ENCODE measurements at places on chromosomes 5 and 9.

GRCh38 chr9:96464426-96464825 is 14.5 kb downstream of the HABP4 start:
- no peak for DNase-seq

DNA sequence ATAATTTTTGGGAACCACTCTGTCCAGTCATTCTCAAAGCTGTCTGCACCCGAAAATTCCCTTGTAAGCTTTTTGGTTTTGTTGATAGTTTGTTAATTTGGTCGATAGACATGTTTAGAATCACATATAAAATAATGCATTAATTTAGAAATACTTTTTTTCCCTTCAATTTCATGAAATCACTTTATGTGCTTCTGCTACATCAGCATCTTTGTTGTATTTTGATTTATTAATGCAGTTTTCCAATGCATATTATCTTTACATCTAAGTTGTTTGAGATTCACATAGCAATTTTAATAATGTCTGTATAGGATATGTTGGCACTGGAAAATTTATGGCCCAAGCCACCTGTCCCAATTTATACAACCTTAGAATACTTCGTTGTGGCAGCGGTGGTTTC is 60.6 kb upstream of the SV2C start:
- no peak for DNase-seq

- DNase-seq, result no peak
These were observed 273.2 kb downstream of the FAM170A start for GRCh38 chr5:119902593-119902992.

GRCh38 chr9:8268216-8268878 is 468.8 kb upstream of the DMAC1 start:
- no peak for DNase-seq

DNA sequence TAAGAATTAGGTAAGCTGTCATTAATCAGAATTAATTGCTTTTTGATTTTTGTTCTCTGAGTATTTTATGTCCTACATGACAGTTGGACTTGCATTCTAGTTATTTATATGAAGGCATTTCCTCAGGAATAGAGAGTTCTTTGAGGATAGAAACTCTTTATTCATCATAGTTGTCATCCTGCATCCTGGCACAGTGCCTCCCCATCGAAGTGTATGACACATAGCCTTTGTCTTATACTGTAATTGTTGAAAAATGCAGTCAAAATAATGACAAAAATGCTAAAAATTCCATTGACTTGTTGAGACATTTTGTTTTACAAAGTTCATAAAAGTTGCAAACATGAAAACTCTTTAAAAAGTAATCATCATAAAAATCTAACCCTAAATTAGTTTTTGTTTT is 36.5 kb downstream of the CFAP95 start:
- no peak for DNase-seq

DNA sequence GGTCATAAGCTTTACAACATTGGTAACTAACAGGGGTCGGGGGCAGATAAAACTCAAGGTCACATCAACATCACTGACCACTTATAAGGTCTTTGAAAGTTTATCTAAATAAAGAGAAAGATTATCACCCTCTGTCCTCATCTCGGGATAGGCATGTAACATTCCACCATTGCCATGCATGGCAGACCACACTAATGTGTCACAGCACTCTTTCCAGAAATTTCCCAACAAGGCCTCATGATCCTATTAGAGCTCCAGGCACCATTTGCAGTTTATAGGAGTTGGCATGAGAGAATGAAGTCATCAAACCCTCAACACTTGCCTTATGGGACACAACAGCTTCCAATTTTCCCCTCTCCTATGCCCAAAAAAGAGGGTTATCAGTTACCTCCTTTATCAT is 31.9 kb upstream of the ZNF622 start:
- DNase-seq, result no peak

DNA sequence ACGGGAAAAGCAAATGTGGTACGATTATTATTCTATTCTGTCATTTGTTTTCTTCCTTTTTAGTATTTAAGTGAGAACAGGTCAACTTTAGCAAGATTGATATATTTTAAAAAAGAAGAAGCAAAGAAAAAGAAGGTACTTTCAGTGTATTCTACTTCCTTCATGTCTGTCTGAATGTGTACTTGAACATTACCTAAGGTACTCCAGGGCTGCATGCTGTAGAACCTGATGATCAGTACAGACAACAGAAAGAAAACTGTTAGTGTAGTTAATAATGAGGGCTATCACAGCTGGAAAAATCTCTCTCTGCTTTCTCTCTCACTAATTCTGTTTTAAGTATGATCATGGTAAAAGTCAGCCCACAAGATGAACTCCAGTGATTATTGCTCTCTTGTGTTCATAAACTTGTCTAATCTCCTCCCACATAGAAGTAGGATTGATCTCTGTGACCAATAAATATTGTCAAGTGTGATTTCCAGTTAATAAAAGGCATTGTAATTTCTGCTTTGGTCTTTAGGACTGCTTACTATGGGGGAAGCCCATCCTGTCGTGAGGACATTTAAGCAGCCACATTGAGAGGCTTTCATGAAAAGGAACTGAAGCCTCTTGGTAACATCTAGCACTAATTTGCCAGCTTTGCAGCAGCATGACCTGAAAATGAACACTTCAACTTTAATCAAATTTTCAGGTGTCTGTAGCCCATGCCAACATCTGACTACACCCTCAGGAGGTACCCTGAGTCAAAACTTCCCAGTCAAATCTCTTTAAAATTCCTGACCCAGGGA is 864.0 kb upstream of the ACO1 start:
- DNase-seq, result no peak

- DNase-seq, result no peak
These were observed 120.4 kb upstream of the CDH9 start for GRCh38 chr5:27158775-27159174.

DNA sequence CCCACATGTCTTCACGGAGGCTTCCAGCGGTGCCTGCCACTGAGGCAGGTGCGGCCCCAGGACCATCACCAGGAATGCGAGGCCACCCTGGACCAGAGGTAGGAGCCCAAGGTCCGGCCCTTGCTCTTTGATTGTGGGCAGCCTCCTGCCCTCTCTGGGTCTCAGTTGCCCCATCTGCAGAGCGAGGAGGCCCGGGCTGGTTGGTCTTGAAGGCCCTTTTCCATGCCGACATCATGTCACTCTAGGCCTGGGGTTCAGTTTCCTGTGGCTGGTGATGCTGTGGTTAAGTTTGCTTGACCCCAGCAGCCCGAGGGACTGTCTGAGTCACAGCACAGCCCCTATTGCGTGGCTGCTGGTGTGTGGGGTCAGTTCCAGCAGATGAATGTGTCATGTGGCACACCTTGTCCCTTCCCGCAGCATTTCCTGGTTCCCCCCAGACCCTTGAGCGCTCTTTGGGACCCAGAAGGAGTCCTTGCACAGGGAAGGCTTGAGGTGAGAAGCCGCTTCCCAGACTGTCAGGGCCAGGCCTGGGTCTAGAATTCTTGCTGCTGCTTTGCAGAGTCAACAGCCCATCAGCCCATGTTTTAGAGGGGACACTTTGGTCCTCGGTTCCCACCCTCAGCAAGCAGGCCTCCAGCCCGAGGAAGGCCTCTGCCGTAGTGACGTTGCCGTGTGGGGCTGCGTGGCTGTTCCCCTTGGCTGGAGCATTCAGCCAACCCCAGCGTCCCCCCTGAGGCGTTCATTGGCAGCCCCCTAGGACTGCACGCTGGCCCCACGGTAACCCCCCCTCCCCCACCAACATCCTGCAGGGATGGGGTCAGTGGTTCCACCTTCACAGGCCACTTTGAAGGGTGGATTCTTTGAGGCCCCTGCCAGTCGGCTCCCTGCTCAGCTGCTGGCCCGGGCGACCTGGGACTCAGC is 31.0 kb upstream of the HMCN2 start:
- no peak for DNase-seq

DNA sequence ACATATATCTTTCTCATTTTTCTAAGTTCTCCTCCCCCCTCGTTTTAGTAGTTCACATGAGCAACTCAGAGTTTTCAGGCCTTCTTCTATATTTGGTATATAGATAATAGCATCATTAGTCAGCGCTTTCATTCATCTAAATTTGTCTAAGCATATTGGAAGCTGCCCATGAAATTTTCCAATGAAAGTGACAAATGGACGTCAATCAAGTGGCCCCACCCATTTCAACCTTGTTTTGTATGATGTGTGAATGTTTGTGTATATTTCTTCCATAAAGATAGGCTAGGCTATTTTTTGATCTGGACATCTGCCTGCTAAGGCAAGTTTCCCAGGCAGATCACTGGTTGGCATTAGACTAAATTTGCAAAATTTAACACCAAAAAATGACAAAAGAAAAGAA is 104.0 kb upstream of the SSBP2 start:
- no peak for DNase-seq

- DNase-seq, result no peak
These were observed 159.8 kb downstream of the SLF1 start for GRCh38 chr5:94778299-94778698.

- DNase-seq, result no peak
These were observed 314.1 kb upstream of the PANK3 start for GRCh38 chr5:168893283-168893682.

- no peak for DNase-seq
These were observed 98.8 kb upstream of the ADRA1B start for GRCh38 chr5:159817262-159818029.

GRCh38 chr5:179734536-179735164 is 2.0 kb downstream of the MAML1 start:
- DNase-seq, result no peak

GRCh38 chr9:123911024-123911423 is 18.9 kb downstream of the DENND1A start:
- no peak for DNase-seq

DNA sequence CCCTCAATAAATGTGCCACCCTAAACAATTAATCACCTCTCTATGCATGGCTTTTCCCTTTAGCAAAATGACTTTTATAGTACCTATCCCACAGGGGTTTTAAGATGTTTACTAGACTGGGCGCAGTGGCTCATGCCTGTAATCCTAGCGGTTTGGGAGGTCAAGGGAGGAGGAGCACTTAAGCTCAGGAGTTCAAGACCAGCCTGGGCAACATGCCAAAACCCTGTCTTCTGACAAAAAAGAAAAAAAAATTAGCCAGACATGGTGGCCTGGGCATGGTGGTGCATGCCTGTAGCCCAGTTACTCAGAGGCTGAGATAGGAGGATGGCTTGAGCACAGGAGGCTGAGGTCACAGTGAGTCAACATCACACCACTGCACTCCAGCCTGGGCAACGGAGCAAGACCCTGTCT is 13.5 kb downstream of the SH3TC2 start:
- DNase-seq, result no peak

- DNase-seq, result no peak
These were observed 140.3 kb downstream of the RASEF start for GRCh38 chr9:82922686-82923085.

GRCh38 chr9:107681988-107682387 is 192.4 kb upstream of the KLF4 start:
- no peak for DNase-seq

GRCh38 chr9:87336407-87336806 is 161.3 kb upstream of the DAPK1 start:
- no peak for DNase-seq

DNA sequence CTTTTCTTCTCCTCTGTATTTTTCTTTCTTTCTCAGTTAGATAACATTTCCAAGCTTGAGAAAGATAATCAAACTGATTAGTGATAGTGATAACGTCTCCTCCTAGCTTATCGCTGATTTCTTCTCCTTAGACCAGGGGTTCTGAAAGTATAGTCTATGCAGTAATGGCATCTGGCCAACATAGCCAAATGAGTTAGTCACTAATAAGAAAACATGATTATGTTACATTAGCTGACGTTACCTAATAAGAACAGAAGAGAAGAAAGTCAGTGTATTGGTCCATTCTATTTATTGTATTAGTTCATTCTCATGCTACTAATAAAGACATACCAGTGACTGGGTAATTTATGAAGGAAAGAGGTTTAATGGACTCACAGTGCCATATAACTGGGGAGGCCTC is 111.2 kb downstream of the STRBP start:
- DNase-seq, result no peak

- no peak for DNase-seq
These were observed 15.1 kb downstream of the DROSHA start for GRCh38 chr5:31516802-31517201.

DNA sequence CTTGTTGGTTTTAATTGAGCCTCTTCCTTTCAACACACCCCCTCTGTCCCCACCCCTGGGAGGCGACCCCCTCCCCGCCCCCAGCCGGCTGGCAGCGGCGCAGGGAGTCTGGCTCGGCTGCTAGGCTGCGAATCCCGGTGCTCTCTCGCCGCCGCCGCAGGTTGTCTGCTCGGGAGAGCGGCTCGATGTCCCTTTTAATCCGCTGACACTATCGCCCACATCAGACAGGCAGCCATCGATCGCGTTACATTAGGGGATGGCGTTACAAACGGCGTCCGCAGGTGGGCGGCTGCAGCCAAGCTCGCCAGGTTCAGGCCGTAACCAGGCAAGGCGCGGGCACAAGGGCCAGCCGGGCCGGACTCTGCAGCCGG is 1.3 kb downstream of the NR2F1-AS1 start:
- no peak for DNase-seq

- no peak for DNase-seq
These were observed 55.6 kb downstream of the RXRA start for GRCh38 chr9:134381671-134382516.

- no peak for DNase-seq
These were observed 34.5 kb downstream of the TRIO start for GRCh38 chr5:14177634-14178033.

GRCh38 chr5:68465133-68465532 is 249.6 kb downstream of the PIK3R1 start:
- no peak for DNase-seq

DNA sequence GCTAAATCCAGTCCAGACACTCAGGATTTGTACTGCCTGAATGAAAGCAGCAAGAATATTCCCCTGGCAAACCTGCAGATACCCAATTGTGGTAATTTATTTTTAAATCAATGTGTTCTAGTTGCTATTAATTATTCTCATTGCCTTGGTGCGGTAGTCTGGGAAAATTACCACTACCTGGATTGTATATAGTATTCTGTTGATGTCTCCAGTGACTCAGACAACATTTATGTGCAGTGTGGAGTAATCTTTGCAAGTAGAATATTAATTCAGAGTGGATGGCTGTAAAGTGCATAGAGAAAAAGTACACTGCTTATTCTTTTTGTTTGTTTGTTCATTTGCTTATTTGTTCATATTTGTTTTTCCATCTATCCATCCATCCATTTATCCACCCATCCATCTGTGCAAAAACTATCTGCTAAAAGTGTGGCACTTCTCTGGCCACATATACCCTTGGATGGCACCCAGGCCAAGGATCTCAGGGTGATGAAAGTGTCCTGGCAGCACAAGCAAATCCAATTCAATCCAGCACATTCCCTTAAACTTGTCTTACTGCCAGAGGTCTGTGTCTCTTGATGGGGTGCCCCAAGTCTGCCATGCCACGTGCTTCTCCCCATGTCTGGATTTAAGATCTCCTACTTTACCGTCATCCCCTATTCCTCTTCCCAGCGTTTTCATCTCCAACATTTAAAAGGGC is 41.3 kb downstream of the NTRK2 start:
- no peak for DNase-seq

DNA sequence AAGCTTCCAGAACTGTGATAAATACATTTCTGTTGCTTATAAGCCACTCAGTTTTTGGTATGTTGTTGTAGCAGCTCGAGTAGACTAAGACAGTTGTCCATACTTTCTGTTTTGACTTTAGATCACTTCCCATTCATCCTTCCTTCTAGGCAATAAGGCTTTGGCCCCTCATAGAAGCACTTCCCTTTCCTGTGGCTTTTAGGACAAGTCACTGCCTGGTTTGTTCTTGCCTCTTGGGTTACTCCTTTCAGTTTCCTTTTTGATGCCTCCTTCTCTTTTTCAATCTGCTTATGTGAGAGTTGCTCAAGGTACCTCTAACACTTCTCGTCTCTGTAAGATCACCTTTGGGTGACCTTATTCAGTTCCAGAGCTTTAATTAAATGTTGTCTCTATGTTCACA is 72.4 kb upstream of the NTRK2 start:
- DNase-seq, result no peak

- DNase-seq, result no peak
These were observed 62.1 kb upstream of the SARDH start for GRCh38 chr9:133800266-133800665.
